Stimulated activated CD8-positive, alpha-beta memory T cell treated with anti-CD3 and anti-CD28 coated beads, Interleukin-7, amount 100 ng/mL, for 1 hour (primary cell): ENCODE measurements at places on chromosomes 3 and 15.

DNA sequence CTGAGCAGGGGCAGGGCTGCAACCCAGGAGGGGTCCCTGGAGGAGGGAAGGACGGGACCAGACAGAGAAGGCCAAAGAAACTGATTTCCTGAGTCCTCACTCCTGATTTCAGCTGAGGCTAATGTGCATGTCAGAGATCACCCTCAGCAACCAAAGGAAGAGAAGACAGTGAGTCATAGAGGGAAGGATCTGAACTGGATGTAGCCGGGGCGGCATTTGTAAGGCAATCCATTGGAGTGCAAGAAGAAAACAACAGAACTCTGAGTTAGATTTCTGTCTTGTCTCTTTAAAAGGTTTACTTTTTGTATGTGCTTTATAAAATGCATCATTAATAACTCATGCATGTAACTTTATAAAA, 105.3 kb upstream of the AGBL1 start:
- DNase-seq = no peak

DNA sequence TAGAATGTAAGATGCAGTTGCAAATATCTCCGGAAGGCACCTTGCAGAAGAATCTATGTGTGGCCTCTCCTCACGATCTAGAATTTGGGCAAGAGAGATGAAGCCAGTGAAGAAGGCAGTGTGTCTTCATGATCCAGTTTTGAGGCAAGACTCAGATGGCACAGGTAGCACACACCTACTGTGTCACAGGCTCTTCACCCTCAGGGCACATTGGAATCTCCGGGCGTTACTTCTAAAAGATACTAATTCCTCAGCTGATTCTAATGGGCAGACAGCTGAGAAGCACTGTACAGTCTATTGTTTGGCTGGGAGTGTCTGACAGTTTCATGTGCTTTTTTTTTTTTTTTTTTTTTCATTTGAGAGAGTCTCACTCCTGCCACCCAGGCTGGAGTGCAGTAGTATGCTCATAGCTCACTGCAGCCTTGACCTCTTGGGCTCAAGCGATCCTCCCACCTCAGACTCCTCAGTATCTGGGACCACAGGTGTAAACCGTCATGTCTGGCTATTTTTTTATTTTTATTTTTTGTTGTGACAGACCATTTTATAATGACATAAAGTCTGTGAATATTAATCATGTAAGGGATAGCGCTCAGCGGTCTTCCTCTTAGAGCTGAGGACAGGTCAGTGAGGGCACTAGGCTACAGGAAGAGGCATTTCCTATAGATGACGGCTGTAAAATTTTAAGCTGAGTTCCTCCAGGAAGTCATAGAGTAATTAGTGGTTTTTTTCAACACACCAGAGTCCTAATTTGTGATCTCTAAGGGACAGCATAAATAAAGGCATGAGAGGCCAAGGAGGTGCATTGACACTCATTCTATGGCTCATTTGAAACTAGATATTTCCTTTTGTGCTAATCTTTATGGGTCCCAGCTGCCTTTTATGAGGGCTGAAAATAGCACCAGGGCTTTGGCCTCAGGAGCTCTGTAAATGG, 4.0 kb downstream of the C3orf52 start:
- no peak for DNase-seq

- DNase-seq = no peak
Observed at GRCh38 chr15:45468294-45468693, 54.3 kb downstream of the SLC30A4 start.

DNA sequence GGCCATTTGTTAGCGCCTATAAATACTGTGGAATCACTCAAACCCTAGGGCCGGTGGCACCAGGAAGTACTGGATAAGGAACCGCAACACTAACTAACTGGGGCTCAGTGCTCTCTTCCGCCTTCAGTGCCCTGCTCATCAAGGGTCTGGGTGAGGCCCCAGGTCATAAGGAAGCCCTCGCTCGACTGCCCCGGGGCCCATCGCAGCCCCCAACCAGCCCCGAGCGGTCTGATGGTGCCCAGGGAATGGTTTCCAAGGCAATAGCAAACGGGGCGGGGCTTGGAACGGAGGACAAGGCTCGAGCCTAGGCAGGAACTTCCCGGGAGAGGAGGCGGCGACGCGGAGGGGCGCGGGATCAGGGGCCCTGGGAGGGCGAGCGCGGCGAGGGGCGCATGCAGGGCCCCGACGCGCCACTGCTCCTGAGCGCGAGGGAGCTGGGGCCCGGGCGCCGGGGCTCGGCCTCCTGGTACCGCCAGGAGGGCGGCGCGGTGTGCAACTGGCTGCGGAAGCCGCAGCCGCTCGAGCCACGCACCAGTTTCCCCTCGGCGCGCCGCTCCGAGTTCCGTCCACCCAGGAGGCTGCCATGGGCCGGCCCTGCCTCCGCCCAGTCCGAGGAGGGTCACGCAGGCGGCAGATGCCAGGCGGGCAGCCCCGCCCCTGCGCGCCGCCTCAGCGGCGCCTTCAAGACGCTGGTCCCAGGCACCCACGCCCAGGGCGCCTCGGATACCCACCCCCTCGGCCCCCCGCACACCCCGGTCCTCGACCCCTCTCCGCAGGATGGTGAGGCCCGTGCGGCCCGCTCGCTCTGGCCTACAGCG, at the start of gene TTLL3:
Gene TTLL3, plus strand, starts transcription at position 648 of the 818 bp plus-strand sequence. CDS start 400 bp downstream, outside the sequence.
- DNase-seq = no peak

GRCh38 chr3:48034000-48034516, 17.8 kb upstream of the MAP4 start:
- no peak for DNase-seq

DNA sequence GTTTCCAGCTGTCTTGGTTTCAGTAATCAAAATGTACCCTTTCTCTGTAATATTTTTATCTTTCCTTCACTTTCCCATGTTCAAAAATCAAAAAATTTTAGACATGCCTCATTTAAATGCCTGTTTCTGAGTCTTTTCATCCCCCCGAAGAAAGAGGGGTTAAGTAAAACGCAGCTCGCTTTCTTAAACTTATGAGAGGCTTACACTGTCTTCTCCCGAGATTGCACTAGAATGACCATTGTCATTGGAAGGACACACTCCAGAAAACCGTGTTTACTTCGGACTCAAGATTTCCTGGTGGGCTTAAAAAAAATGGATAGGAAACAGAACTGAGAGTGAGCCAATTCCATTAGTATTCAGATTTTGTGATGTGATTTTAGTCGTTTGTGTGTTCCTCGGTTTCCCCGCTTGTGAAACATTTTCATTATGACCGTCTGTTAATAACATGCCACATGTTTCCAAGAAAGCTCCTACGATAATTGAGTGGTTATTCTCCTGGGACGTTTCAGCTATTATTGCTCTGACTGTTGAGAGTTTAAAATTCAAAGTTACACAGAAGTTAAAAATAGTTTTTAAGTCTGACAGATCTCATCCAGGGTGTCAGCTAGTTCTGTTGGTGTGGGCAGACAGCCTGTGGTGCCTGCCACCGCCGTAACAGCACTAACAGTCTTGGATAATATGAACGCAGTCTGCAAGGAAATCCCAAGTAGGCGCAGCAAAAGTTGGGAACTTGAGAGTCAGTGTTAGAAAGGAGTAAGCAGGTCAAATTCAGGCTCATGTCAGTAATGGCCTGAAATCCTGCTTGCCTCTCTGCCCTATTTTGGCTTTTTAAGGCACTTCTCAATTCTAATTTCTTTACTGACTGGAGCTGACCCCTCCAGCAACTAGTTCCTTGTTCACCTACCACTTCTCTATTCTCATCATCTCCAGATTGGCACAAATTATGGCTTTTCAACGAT, 1.5 kb downstream of the CRYBG3 start:
- DNase-seq = no peak

GRCh38 chr3:171260466-171260865, 199.7 kb downstream of the TNIK start:
- DNase-seq = no peak

GRCh38 chr3:171797265-171797679, 13.0 kb downstream of the PLD1 start:
- DNase-seq = no peak

DNA sequence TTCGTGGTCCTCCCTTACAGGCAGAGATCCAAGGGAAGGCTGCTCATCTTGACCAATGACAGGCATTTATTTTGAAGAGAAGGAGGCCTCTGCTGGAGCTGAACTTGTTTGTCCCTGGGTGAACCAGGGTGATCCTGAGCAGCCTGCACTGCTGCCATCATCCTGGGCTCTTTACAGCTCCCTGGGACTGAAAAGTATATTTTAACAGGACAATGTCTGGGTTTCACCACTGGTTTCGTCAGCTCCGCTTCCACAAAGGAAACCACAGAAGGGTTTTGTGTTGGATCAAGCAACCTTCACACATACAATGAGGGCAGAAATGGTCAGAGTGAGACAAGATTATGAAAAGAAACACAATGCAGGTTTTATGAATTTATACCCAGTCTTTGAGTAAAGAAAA, 400.7 kb upstream of the TPM1 start:
- no peak for DNase-seq

- no peak for DNase-seq
Observed at GRCh38 chr3:134427400-134428111, 53.3 kb upstream of the AMOTL2 start.

DNA sequence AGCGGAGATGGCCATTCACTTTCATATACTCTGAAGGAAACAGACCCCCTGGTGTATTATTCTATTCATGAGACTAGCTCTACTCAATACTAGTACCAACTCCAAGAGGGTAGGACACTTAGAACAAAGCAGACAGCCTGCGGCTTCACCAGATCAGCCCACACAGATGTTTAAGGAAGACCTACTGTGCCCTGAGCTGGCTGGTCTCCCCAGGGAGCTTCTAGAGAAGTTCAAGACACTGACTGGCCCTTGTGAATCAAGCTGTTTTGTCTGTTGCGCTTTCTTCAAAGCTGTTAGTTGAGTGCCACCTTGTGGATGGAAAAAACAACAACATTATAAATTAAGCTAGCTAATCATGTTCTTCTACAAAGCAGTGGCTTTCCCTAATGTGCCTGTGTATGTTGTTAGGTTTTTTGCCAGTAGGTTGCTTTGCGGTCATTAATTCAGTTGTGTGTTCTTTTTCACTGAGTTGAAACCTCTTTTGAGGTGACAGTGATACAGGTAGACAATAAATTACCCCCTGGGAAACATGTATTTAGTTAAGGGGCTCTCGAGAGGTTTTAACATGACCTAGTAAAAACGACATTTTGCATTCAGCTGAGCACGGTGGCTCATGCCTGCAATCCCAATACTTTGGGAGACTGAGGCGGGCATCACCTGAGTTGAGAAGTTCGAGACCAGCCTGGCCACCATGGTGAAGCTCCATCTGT, 64.2 kb upstream of the MYZAP start:
- no peak for DNase-seq

- DNase-seq = no peak
Observed at GRCh38 chr3:19272296-19272695, 124.0 kb downstream of the KCNH8 start.

DNA sequence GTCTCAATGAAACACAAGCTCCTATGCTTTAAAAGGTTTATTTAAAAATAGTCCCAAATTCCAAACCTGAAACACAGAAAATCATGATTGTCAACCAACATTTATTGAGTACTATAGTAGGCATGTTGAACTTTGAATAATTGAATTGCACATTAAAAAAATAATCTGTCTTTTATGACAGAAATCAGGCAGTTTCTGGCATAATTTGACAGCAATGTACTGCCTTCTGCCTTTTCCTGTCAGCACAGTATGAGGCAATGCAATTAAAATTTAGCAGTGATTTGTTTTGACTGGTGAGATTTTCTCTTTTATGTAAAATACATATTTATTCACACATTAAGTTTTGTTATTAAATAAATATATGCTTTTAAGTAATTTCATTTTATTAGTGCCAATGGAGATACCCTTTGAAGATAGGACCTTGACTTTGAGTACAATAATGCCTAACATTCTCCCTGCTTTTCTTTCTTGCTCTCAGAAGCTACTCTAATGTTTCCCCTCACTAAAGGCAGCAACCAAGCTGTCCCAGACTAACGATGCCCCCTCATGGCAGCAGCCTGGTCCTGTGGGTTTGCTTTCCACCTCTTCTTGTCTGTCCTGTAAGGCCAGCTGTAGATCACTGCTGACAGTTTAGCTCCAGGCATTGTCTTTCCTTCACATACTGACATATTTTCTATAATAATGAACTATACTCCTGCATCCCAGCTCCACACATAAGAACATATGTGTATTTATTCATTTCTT, 346.7 kb downstream of the IL20RB start:
- no peak for DNase-seq

GRCh38 chr3:124459678-124460077, 270.6 kb upstream of the UMPS start:
- DNase-seq = no peak

DNA sequence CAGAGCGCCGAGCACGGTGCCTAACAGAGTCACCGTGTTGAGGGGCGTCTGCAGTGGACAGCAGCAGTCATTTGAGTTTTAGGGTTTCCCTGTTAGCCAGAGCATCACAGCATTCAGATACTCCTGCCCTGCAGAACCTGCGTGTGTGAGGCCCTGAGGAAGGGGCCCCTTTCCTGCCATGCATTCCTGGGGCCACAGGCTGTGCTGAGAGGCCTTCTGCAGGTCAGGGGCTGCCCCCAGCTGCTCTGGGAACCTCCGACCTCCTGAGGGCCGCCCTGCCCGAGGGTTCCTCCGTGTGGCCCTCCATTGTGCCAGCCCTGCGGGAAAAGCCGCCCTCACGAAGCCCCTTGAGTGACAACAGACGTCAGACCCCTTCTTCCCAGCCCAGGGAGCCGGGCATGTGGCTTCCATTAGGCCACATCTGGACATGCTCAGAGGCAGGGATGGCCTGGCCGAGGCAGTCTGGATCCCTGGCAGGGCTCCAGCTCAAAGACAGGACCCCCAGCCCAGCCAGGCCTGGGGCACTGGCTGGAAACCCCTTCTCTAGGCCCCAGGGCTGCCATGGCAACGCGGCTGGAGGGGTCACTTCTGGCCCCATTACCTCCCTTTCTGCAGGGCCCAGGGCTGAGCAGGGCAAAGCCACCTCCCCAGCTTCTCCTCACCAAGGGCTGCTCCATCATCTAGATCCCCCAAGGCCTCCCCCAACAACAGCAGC, 25.3 kb downstream of the FBLN2 start:
- no peak for DNase-seq

DNA sequence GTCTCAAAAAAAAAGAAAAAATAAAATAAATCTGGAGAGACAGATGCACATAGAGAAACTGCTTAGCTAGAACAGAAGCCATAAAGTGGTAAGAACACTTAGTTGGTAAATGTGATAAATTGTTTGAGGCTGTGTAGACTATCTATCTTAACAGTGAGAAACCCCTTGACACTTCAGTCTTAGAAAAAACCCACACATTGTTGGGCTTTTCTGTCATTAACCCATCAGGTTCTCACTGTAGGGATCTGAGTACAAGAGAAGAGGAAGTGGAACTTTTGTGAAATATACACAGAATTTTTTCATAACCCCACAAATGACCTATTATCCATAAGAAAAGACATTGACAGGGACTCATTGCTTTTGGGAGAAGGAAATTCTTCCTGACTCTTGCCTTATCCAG, 24.4 kb downstream of the TP63 start:
- no peak for DNase-seq

GRCh38 chr3:19455546-19455945, 307.2 kb downstream of the KCNH8 start:
- no peak for DNase-seq

- no peak for DNase-seq
Observed at GRCh38 chr3:4814305-4814903, 164.8 kb upstream of the BHLHE40 start.

DNA sequence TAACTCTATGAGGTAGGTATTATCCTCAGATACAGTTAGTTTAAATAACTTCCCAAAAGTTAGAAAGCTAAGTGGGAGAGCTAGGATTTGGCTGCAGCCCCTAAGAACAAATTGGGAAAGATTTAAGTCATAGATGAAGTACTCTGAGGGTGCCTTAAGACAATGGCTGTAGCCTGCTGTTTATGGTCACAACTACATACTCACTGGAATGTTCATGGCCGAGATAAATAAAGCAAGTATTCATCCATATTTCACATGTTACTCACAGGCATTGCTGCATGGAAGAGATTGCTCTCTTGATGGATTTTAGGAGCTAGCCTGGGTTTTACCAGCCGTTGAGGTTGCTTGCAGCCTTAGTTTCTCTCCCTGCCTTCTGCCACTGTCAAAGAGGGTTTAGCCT, 145.0 kb downstream of the CMSS1 start:
- no peak for DNase-seq
